ENCODE measurements at places on chromosomes 6 and 20.

DNA sequence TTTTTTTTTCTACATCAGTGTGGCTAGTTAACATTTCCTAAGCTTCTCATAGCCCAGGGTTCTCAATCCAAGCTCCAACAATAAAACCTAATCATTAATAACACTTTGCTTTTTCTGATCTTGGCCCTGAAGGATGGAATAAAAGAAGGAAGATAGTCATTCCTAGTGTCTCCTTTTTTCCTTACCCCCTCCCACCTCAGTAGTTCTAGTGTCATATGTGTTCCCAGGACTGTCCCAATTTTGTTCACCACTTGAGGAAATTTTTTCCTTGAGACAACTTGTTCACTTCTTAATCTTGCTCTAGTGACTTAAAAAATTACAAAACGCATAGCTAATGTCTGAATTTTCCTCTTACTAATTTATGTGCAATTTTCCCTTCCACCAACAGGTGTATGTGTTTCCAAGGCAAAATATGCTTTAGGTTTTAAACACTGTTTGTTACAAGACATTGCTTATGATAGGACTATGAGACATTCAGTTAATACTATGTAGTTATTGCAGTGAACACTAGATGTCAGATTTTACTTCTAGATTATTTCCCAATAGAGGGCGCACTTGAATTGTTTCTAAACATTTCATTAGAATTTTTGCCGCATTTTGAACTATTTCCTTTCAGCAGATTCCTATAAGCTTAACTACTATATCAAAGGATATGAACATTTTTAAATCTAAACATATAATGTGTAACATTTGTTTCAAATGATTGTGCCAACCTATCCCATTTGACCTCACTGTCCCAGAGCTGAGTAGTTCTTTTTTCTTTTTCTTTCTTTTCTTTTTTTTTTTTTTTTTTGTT is 18.5 kb upstream of the C6orf141 start:
- peak; percentile 52 for DNase-seq

GRCh38 chr6:21459641-21460040 is 133.9 kb upstream of the SOX4 start:
- DNase-seq = no peak

- no peak for DNase-seq
These were observed 522.2 kb upstream of the JAG1 start for GRCh38 chr20:11195899-11196558.

- DNase-seq = no peak
These were observed 36.6 kb downstream of the TBC1D32 start for GRCh38 chr6:121297694-121298093.

DNA sequence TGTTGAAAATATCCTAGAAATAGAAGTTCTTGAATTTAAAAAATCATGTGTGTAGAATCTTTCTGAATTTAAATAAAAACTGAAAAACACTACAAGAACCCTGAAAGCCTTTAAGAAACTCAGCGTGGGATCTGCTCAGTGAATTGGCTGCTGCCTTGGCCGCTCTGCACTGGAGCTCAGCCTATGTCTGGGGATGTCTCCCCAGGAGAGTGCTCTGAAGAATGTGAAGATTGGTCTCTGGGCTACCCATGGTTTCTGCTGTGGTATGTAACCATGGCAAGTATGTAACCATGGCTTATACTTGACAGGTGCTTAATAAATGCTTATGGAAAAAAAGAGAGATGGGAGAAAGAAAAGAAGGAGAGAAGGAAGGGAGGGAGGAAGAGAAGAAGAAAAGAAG is 3.1 kb upstream of the RRAGD start:
- DNase-seq = no peak

DNA sequence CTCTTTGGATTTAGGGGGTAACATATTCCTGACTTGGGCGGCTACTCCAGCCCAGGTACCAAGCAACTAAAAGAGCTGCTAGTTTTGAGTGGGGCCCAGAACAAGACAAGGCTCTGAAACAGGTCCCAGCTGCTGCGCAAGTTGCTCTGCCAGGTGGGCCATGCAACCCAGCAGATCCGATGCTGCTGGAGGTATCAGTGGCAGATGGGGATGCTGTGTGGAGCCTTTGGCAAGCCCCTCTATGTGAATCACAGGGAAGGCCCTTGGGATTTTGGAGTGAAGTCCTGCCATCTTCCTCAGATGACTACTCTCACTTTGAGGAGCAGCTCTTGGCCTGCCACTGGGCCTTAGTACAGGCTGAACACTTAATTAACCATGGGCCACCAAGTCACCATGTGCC is 43.7 kb upstream of the VSX1 start:
- no peak for DNase-seq

GRCh38 chr6:153898360-153899059 is 140.5 kb upstream of the OPRM1 start:
- DNase-seq = no peak

GRCh38 chr6:39411465-39411864 is 89.0 kb upstream of the KCNK16 start:
- DNase-seq = no peak

- DNase-seq = no peak
These were observed 140.3 kb downstream of the BCAS1 start for GRCh38 chr20:53929974-53930650.

- DNase-seq = no peak
These were observed 112.7 kb downstream of the FHL5 start for GRCh38 chr6:96675597-96675996.

DNA sequence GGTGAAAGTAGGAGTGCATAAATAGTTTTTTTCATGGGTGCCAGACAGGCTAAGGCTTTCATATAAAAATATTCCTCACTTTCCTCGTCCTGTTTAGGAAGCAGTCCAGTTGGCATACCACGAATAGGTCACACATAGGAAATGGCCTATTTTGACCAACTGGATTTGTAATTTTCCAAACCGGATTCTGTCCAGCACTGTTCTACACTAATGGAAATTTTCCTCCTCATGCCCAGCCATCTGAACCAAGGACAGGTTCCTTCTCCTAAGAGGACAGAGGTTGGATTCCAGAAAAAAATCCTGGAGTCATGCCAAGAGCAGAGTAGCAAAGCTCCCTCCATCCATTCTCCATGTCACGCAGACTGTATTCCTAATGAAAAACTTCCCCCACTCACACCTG is 43.1 kb downstream of the PANK2 start:
- DNase-seq = peak; percentile 37

DNA sequence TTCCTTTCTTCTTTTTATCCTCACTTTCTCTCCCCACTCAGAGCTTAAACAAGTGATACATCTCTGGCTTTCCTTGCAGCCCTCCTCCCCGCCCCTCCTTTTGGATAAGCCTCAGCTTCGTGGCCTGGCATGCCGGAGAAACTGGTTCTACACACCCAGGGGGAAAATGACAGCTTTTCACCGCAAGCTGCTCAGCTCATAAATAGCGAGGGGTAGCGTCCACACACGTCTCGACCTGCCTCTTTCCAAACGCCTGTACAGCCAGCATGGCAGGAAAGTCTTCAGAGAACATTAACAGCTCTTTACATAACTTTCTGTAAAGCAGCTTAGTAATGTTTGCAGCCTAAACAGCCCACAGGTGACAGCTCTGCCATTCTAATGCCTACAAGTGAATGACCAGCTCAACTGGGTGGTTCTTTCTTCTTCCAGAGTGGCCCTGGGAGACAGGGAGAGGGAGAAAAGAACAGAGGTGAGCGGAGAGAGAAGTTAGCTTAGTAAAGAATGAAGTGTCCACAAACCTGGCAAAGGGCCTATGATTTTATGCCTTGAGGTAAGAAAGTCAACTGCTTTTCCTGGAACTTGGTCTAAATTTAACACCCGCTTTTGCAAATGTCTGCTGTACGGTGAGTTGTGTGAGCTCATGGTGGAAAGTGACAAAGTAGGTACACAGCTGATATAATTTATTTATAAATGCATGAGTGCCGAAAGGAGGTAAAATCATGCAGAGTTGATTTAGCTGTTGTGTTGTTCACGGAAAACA is 251.5 kb downstream of the TFAP2A start:
- DNase-seq = no peak

DNA sequence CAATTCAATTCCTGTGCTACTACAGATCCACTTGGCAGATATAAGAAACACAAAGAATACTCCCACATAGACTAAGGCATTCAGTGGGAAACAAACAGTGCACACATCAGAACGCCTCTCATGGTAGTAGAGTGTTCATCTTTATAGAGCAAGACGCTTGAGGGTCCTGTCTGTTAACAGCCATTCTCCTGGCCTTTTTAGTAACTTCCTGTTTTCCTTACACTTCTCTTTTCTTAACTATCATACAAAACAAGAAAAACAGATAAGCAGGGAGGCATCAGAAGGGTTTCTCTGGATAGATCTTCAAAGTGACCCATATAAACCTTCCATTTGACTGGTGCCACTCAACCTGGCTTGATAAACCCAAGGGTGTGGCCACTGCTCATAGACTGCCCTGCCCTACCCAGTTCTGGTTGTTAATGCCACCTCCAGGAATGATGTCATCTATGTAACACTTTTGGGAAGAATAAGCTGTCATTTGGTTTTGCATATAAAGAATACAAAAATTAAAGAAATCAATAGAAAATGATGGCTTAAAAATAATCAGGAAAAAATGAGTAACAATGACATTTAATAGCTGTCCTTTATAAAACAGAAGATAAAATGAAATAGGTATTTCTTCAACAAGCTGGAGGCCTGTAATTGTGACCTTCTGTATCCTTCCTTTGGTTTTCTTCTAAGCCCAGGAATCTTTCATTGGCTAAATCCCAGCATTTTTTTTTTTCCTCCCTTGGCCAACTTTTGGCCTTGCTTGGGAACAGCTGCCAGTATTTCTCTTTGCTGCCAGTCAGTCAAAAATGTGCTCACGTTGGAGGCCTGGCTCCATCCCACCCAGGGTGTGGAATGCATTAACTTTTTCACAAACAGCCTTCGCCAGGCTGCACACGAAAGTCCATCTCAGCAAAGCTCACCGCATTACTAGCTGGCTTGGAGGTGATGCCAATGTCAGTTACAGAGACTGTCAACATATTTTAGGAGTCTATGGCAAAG is 103.5 kb downstream of the GJA10 start:
- DNase-seq = peak; percentile 33

DNA sequence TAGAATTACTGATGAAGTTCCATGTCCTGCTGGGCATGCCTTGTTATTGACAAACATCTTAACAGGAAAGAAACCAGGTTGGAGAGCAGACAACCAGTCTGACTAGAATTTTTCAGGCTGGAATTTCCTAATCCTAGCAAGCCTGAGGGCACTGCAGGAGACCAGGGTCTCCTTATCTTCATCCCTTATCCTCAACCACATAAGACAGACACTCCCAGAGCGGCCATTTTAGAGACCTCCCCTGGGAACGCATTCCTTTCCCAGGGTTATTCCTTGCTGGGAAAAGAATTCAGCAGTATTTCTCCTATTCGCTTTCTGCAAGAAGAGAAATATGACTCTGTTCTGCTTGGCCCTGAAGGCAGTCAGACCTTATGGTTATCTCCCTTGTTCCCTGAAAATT is 803.7 kb downstream of the GRIK2 start:
- no peak for DNase-seq

DNA sequence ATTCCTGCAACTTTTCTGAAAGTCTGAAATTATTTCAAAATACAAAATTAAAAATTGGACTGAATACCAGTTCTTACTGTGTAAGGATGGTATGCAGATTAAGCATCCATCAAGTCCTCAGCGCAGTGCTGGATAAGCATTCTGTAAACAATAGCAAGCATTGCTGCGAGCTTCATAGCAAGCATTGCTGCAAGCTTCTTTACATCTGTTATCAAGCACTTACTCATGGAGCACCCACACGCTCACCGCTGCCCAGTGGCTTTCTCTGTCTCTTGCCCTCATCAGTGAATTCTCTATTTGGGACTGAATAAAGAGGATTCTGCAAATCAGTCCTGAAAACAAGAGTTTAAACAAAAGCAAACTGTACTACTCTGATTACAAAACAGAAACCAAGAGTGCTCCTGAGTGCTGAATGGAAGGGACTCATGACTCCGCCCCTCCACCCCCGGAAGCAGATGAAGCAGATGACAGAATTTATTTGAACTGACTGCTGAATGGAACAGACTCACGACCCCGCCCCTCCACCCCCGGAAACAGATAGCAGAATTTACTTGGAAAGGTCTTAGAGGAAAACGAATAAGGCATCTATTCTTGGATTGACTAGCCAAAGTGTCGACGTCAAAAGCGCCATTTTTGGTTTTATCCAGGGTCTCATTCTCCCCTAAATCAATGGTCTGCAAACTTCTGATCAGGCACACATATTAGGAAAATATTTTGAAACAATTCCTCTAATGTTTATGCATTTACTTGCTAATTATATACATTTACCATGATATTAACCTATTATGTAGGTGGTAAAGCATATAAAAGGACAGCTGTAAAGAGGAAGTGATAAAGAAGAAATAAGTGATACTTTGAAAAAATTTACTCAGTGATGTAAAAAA is 22.1 kb upstream of the EYA2 start:
- peak; percentile 30 for DNase-seq

GRCh38 chr6:44263354-44264100 is 1.8 kb downstream of the NFKBIE start:
- DNase-seq = no peak

DNA sequence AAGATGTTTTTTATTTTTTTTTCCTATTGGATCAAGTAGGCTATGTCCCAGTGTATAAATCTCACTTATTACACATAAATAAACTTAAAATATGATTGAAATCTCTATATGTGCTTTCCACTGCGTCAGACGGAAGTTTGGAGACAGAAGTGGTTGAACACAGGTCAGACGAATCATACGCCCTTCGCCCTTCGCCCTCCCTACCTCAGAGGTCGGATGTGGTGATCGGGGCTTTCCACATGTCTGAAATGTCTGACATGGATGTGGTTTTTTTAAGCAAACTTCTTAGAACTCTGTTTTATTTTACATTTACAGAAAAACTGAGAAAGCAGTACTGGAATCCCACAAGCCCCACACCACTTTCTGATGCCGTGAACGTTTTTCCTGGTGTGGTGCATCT is 344.4 kb downstream of the THBS2 start:
- DNase-seq = no peak

GRCh38 chr6:16876201-16876600 is 114.9 kb upstream of the ATXN1 start:
- DNase-seq = no peak

GRCh38 chr20:60262967-60263603 is 304.9 kb downstream of the CDH26 start:
- DNase-seq = no peak

- no peak for DNase-seq
These were observed 480.0 kb upstream of the JARID2 start for GRCh38 chr6:14765721-14766390.

DNA sequence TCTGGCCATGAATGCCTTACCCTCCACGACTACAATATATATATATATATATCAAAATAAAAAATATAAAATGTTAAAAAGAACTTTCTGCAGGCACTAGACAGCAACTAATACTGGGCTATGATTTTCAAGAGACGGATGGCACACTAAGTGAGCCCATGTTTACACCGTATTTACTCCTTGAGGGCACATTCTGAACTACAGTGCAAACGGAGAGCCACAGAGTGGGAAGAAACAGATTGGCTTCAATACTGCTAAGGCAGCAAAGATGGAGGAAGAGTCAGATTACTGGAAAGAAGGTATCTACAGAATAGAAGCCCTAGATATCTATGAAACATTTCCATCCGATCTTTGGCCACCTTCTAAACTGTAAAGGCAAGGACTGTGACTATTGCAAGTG is 330.3 kb downstream of the HTR1B start:
- no peak for DNase-seq

- no peak for DNase-seq
These were observed 70.6 kb upstream of the CCN2 start for GRCh38 chr6:132021552-132022375.

Measured in globus pallidus (tissue), 1 donor.